ENCODE measurements at places on chromosomes 6 and 20.

DNA sequence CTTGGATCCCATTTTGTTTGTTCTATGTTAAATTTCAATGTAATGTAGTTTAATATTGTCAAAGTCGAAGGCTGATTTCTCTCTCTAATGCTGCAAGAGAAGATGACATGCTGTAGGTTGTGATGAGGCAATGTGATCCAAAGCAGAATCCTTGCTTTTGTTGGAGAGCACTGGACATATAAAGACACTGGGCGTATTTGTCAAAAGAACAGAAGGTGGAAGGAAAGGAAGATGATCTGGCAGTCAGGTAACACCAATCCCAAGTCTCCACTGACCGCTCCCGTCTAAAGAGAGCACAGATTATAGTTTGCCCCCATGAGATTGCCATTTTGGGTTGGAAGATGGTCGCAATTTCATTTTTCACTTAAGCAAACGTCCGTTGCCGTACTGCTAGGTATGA lies 935 bp upstream of the RFX6 start:
- DNase-seq = no peak

DNA sequence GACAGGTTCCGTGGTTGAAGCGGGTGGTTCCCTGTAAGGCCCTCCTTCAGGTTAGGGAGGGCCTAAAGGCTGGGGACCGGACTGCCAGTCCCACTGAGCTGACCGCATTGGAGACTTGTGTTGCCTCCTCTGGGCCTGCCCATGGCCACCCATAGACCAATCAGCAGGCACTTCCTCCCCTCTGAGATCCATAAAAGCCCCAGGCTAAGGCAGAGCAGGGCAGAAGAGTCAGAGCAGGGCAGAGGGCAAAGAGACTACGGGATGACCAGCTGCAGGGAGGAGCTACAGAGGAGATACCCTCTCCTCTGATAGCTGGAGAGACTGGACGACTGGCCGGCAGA lies 537.4 kb downstream of the TENT5A start:
- no peak for DNase-seq

- peak; percentile 22 for DNase-seq
Observed at GRCh38 chr6:41707565-41708200, 27.7 kb downstream of the TFEB start.

GRCh38 chr6:128216917-128217316 lies 303.5 kb downstream of the PTPRK start:
- no peak for DNase-seq

DNA sequence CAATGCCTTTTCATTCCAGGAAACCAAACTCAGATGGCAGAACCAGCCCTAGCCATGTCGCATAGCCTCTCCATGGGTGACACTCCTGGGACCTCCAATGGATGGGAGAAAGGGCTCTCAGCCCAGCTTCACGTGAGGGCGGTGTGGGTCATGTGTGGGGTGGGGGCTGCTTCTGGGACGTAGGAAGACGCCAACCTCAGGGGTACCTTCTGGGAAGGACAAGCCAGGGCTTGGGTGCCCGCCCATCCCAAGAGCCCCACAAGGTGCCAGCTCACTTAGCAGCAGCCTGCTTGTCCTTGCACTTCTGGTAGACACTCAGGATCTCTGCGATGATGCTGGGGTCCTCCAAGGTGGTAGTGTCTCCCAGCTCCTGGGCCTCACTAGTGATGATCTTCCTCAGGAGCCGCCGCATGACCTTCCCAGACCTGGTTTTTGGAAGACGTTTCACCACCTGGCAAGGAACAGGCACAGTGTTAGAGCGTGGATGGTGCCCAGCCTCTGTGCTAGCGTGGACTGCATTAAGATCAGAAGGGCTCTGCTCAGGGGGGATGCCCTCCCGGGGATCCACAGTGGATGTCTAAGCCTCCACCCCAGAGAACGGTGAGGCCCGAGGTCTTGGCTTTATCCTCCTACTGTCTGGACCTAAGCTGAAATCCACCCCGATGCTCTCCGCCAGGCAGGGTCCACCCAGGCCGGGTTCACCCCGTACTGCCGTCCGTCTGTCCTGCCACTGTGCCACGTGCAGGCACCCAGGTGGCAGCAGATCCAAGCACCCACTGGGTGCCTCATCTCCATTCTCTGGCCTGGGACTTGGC lies 15.1 kb upstream of the APMAP start:
- no peak for DNase-seq

DNA sequence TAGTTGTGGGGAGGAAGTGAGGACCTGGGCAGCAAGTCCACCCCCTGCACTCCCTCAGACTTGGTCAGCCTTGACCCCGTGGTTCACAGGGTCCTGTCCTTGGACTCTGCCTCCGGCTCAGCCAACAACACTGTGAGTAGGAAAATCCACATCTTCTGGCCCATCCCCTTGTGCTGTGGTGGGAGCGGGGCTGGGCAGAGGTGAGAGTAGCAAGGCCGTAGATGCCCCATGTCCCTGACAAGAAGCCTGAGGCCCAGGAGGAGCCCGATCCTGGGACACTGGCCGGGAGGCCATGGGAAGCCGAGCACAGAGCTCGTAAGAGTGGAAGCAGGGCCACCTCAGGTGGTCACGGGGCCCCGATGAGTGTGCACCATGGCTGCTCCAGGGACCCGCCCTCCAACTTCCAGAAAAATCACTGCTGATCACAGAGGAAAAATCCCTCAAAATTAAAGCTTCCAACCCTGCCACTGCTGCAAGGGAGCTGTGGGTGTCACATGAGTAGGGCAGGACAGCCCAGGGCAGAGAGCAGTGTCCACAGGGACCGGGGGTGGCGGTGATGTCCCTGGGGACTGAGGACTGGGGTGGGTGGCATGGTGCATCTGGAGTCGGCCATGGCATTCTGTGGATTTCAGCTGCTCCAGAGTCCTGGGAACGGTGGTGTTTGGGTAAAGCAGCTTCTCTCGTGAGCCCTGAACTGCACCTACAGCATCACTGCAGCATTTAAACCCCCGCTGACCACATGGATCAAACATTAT lies 189.4 kb downstream of the DLL1 start:
- no peak for DNase-seq

GRCh38 chr6:26008470-26008869 lies 45.9 kb downstream of the TRIM38 start:
- DNase-seq = no peak

GRCh38 chr6:13098793-13099570 lies 229.4 kb downstream of the TBC1D7 start:
- DNase-seq = no peak

DNA sequence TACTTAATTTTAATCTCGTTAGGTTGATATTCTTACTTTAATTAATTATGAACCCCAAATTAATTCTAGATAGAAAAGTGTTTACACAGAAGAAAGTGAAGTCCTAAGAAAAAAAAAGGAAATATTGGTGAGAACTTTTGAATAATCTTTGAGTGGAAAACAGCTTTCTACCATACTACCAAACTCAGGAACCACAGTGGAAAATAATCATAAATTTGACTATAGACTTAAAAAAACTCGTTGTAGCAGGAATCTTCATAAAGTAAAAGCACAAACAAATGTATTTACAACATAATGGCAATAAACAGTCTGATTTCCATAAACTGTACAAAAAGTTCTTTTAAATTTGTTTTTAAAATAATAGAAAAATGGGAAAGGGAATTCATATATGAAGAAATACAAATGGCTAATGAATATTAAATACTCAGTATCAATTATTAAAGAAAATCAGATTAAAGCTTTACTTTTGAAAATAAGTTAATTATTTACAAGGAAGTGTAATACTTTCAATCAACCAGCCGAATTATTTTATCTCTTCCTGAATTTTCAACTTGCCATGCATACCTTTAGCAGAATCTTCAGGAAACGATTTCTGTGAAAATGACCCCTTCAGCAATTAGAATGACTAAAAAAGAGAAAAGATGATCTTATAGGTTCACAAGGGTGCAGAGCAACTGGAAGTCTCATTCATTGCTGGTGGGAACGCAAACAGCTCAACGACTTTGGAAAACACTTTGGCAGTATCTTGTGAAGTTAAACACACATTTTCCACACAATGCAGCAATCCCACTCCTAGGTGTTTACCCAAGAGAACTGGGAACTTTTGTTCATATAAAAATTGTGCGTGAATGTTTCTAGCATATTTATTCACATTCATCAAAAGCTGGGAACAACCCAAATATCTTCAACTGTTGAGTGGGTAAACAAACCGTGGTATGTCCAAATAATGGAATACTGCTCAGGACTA lies 38.5 kb upstream of the BMP6 start:
- DNase-seq = no peak

GRCh38 chr6:168638468-168639271 lies 197.7 kb downstream of the SMOC2 start:
- no peak for DNase-seq

GRCh38 chr6:12353731-12354130 lies 63.6 kb downstream of the EDN1 start:
- DNase-seq = no peak

- DNase-seq = no peak
Observed at GRCh38 chr6:124190256-124190655, 386.6 kb downstream of the NKAIN2 start.

DNA sequence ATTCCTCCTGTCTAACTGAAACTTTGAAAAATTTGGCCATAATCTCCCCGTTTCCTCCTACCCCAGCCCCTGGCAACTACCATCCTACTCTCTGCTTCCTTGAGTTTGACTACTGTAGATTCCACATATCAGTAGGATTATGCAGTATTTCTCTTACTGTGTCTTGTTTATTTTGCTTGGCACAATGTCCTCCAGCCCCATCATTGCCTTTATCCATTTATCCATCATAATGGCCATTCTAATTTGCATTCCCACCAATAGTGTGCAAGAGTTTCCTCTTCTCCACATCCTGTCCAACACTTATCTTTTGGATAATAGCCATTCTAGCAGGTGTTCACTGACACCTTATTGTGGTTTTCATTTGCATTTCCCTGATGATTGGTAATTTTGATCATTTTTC lies 202.3 kb downstream of the THBS2 start:
- DNase-seq = no peak

DNA sequence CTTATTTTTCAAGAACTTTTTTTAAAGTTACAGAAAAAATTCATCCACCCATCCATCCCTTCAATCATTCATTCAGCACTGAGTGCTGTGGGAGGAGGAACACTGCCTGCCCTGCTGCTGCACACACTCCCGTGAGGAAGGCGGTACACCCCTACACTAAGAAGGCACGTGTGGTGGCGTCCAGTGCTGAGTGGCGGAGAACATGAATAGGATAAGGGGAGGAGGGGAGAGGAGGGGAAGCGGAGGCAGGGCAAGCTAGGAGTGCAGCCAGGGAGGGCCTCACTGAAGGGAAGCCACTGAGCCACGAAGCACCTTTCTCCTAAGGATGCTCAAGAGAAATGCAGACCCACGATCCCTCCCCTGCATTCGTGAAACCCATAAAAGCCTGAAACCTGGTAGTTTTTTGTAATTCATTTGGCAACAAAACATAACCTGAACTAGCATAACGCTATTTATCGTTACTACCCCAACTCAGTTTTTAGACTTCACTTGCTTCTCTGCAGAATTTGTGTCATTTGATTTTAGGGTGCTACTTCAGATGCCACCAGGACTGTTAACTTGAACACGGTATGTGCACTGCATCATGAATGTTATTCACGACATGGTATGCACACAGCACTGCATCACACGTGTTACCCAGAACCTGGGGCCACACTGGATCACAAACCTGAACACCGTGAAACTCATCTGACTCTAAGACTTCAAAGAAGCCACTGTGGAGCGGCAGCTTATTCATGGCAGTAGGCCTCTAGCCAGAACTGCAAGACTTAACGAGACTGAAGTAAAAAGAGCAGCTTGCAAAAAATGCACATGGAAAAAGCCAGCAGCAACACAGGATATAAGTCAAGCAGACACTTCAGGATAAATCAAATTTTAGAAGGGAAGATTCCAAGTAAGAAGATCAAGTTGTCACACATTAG lies 3.5 kb downstream of the RNASET2 start:
- DNase-seq = no peak

- DNase-seq = no peak
Observed at GRCh38 chr6:90790696-90791095, 203.8 kb upstream of the MAP3K7 start.

GRCh38 chr6:93164781-93165180 lies 254.6 kb downstream of the EPHA7 start:
- DNase-seq = no peak

DNA sequence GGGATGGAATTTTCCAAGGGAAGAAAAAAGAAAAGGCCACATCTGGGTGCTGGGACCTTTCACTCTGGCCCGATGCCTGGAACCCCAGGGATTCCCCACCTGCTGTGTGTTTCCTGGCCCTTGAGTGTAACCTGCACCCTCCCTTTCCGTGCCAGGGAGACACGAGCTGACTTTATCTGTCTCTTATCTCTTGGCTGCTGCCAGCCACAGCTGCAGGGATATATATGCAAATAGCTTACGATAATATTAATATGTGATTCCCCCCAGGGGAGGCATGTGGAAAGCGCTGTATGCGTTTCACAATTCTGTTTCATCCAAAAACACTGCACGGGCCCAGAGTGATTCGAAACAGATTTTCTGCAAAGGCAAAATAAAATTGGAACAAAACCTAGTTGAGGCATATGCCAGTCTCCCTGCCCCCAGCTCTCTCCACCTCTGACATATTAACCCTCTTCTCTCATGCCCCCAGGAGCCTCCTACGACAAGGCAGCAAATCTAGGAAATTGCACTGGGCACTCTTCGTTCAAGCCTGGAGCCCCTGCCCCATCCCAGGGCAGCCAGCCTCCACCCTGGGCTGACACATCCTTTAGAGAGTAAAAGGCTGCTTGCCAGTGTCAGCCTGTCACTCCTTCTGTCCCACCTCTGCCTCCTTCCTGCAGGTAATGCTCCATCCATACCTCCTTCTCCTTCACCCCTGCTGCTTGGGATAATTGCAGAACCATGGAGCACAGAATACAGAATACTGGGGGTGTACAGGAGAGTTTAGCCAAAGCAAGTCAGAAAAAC lies 1.3 kb downstream of the RIPOR3 start:
- no peak for DNase-seq

DNA sequence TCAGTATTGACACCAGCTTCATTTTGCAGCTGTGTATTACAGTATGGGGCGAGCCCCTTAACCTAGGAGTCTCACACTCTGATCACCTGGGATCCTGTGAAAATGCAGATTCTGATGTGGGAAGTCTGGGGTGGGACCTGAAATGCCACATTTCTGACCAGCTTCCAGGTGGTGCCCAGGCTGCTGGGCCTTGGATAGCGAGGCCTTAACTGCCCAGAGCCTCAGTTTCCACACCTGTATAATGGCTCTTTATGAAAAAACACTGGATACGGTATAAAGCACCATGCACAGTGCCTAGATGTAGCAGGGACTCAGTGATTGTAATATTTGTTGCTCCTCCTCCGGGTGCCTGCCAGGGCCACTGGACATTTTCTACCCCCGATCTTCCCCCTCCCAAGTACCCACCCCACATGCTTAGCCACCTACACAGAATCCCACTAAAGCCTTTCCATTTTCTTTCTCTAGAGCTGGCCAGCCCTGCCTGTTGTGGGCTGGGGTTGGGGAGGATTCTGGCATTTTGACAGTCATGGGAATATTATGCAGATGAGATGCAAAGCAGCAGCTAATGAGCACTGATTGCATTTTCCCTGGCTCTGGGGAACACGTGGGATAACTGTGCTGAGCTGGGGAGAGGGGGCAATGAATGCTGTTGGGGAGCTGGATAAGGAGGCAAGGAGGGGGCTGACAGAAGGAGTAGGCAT lies 44.8 kb downstream of the SPDEF start:
- DNase-seq = no peak

Measured in stimulated activated CD4-positive, alpha-beta T cell treated with anti-CD3 and anti-CD28 coated beads, Interleukin-2, amount 100 ng/mL, for 4 hours (primary cell).